Forelimb muscle (tissue), 1 donor: ENCODE measurements at places on chromosomes 4 and X.

GRCh38 chrX:36908801-36909675, 99.1 kb upstream of the FAM47C start:
- DNase-seq, result no peak

DNA sequence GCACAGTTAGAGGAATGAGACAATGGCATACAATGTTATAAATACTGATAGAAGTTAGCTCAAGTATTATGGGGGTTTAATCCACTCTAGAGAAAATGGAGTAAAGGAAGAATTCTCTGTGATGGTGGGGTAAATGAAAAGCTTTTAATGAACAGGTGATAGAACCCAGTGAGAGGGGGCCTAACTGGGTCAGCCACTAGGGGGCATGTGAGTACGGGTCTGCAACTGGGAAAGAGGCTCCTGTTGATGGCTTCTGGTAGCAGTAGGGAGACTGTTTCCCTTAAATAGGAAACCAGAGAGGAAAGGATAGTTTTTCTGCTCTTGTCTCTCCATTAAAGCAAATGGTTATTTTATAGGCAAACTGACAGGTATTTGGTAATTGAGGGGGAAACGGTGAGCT, 132.8 kb upstream of the GPR101 start:
- DNase-seq, result no peak

GRCh38 chrX:71292669-71293365, 8.7 kb upstream of the ITGB1BP2 start:
- no peak for DNase-seq

DNA sequence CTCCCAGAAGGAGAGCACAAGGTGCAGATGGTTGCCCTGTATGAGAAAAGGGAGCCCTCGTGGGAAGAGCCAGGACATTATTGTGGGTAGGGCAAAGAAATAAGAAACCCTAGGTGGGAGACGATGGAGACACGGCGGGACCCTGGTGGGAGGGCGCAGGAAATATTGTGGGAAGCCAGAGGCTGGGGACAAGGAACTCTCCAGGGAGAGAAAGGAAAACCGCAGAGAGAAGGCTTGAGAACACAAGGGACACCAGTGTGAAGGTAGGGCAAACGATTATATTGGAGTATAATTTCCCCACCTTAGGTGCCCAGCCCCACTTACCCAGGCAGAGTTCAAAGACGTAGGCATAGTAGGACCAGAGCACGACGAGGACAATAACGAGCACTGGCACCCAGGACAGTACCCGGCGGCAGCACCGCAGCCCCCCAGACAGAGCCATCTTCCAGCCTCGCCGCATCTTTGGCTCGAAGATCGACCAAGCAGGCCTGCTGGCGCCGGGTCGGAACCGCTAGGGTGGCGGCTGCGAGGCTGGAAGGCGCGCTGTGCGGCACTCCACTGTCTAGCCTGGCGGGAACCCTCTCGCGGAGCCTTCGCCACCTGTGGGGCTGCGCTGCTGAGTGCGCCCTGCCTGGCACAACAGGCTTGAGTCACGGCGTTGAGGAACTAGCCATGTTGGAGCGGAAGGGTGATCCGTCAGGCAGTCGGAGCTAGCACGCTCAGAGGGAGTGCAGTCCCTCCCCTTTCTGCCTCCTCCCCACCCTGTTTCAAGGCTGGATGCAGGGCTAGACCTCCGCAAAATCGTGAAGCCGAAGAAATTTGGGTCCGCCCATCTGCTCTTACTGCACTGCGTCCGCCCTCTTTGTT, at the start of gene ZDHHC15:
Gene ZDHHC15 (minus strand): TSS at position 473 of the 867 bp plus-strand sequence. CDS start 13 bp downstream, at position 460.
- peak; percentile 49 for DNase-seq

DNA sequence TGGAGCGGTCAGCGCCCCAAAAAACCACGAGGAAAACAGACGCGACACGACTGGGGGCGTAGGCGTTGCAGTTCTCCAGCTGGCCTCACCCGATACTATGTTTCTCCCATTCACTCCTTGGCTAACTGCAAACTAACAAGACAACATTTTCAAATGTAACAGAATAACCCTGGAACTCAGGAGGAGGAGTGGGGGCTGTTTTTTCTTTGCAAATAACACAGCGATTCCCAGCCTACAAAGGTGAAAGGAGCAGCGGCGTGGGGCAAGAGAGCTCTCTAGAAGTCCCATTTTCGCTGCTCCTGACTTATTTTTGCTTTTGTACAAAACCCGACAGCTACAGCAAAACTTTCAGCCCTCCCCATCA, 1.6 kb downstream of the SOX3 start:
- DNase-seq, result no peak

GRCh38 chr4:74235135-74235534, 73.1 kb upstream of the EPGN start:
- DNase-seq, result no peak

DNA sequence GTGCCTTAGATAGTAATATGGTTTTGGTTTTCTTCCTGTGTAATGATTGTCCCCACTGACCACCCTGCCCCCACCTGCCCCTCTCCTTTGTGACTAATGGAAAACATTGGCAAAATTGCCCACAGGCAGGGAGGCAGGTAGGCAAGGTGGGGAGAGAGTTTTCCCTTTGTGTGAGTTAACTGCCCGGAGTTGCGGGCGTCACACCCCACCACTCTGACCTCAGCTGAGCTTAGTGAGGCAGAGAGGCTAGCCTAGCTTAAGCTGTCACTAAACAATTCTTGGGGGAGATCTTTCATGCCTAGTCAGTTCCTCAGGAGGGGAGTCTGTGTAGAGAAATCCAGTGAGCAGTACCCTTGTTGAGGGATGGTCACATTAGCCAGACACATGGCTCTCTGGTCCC, 245.3 kb downstream of the BCOR start:
- DNase-seq, result no peak

DNA sequence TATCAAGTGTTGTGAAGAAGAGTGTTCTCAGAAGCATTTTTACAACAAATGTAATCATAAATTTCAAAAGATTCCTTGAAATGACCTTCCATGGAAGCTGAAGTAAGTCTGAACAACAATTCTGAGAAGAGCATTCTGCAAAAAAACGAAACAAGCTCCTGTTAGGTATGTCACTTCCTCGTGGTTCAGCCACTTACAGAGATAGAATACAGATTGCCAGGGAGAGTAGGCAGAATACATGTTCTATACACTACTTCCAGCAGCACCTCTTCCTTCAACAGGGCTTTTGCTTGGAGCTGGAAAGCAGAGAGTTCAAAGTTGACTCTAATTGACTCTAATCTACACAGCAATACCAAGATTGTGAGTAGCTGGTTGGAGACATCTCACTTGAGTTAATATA, 274.5 kb downstream of the ADGRA3 start:
- no peak for DNase-seq

DNA sequence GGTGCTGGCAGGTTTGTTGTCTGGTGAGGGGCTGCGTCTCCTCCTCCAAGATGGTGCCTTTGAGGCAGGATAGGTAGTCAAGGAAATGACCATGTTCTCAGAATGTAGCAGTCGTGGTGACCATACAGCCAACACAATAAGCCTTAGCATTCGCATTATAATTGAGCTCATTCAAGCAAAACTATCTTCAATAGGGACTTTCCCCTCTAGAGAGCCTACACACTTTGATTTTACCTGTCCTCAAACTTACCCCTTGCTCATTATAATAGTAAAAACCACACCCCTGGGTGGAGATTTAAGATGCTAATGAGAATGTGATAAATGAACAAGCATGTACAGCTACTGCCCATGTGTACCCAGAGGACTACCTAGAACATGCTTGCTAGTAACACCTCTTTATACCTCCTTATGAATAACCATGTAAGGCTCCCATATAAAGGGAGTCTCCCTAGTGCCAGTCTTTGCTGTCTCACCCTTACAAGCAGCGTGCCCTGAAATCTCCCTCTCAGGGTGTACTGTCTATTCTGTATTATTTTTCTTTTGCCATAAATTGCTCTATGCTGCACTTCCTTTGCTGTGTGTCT, 48.2 kb downstream of the FGFBP1 start:
- DNase-seq, result no peak

- no peak for DNase-seq
Measured at GRCh38 chr4:88091378-88091777, 67.1 kb downstream of the ABCG2 start.

GRCh38 chr4:121390335-121390734, 9.5 kb upstream of the QRFPR start:
- DNase-seq, result no peak

DNA sequence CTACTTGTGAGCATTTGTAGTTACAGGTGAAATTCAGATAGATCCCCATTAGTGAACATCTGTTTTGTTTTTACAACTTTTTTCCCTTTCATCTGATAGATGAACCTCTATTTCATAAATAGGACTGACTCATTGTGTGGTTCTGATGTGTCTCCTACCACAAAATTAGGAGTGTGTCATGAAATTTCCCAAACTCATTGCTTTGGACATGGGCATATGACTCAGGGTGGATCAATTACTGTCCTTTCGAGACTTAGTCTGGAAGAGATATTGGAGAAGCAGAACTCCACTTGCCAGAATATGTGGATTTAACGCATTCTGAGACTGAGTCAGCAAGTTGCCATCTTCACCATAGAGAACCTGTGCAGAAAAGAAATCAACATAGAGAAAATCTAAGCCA, 53.5 kb upstream of the PCDH10 start:
- no peak for DNase-seq

DNA sequence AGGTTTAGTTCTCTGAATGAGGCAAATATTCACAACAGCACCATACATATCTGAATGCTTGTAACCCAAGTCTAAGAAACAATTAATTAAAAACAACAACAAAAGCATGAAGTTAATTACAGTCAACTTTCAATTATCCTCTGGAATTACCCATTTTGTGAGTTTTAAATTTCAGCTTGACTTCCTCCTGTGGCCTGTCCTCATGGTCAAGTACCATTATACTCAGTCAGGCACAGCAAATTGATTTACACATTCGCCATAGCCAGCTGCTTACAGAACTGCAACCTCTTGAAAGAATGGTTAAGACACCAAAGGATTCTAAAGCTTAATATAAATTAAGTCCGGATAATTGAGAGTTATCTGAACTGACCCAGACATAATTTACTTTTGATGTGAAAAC, 306.5 kb downstream of the CAMK2D start:
- no peak for DNase-seq

DNA sequence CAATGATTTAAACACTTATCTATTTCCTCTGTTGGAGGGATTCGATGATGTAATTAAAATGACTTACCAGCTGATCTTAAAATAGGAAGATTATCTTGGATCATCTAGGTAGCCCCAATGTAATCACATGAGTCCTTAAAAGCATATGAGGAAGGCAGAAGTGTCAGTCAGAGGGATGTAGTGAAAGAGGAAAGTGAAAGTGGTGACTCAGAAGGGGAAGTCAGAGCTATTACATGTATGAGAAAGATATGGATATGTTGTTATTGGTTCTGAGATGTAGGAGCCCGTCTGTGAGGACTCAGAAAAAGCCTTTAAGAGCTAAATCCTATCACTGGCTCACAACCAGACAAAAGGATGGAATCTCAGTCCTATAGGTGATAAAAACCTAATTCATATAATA, 456.4 kb downstream of the DACH2 start:
- DNase-seq, result no peak

DNA sequence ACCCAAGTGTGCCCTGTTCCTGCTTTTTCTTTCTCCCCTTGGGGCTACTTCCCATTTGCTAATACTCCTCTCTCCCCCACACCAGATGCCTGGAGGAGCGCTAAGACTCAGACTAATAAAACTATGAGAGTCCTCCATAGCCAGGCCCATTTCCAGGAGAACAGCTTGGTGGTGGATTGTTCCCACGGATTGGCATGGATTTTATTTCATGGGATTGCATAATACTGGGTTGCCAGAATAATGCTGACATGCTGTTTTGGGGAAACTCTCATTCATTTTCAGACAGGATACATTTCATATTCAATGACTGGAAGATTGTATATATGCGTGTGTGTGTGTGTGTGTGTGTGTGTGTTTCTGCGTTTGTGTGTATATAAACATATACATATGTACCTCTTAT, 447.5 kb upstream of the PITX2 start:
- DNase-seq, result no peak

- no peak for DNase-seq
Measured at GRCh38 chr4:80295826-80296225, 29.4 kb downstream of the FGF5 start.

DNA sequence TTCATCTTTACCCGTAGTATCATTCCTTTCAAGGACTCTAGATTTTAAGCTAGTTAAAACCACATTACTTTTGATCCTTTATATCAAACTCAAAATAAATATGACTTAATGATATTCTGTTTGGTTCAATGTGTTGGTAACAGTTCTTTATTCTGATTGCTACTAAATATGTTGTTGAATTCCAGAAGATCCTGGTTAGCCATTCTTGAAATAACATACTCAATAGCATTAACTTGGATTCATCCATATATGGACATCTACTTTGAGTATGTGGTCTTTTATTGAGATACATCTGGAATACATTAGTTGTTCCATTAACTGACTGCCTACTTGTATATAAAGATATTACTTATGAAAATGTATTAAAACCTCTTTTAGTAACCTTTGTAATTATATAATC, 27.5 kb upstream of the PCDH18 start:
- DNase-seq, result no peak

DNA sequence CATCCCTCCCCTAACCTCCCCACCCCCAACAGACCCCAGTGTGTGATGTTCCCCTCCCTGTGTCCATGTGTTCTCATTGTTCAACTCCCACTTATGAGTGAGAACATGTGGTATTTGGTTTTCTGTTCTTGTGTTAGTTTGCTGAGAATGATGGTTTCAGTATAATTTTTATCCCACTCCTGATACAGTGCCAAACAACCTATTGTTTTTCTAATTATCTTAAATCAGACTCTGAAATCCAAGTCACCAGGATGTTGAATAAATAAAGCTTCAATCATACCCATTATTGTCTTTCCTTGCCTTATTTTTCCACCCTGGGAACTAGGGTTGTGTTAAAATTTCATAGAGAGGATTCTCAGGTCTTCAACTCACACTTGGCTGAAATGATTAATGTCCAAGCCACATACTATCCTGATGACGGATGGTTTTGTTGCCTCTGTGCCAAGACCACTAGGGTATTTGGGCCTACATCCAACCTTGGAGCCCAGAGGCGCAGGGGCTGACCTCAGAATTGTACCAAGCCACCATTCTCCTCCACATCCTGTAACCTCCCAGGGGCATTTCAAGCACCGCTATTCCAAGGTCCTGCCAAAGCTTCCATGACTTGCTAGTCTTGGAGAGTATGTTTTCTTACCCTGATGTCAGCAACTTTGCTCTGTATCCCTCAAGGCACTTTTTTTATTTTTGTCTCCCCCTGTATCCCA, 332.4 kb downstream of the ARHGAP24 start:
- DNase-seq, result no peak

DNA sequence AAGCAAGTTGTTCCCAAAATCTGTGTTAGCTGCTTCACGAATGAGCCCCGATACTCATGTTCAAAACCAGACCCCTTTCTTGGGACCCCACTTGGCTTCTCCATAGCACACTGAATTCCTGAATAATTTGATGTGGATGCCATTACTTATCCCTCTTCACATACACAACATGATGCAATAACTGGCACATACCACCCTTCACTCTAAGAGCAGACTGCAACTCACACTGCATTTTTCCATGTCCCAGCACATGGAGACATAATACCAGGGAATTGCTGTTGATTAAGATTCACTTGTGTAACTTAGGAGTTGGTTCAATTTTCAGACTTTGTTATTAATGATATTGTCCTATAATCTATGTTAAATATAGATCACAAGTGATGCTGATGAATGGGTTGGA, 213.4 kb downstream of the MAML3 start:
- DNase-seq, result no peak
